ENCODE measurements at places on chromosomes 3 and 15. TPM values are rescaled to one million over a fixed set of nuclear protein-coding genes. Genes with fewer than 3 reads are reported as not detected.

- DNase-seq: no peak
Observed at GRCh38 chr3:124298301-124298700, 306.4 kb upstream of the ROPN1 start.

GRCh38 chr3:64911138-64911537, 223.3 kb upstream of the ADAMTS9 start:
- no peak for DNase-seq

GRCh38 chr3:151327571-151328198, 1.7 kb downstream of the P2RY13 start:
- no peak for DNase-seq

DNA sequence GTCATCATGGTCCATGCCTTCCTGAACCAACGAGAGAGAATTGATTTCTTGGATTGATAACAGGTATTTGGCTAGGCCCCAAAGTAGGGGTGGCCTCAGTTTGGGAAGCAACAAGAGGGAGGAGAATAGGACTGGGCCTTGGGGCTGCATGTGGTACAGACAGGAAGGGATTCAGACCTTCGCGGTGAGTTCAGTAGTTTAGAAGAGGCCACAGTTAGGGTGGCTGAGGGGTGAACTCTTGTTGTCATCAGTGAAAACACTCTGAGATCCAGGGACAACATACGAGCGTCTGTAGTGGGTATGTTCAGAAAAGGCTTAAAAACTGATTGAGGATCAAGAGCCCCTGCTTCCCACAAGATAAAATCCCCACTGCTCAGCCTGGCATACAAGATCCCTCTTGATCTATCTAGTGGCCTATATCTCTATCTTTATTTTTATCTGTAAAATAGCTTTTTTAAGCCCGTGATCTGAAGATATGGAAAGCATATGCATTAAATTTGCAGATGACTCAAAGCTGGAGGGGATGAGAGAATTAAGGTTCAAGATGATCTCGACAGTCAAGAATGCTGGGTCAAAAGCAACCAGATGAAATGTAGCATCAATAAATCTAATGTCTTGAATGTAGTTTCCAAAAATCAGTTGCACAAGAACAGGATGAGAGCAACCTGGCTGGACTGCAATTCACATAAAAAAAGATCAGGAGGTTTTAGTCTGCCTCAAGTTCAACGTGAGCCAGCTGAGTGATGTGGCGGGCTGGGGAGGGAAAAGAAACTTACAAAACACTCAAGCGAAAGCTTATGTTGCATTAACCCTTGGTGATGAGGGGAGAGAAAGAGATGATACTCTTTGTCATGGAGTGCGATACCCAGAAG, 221.1 kb upstream of the TLE3 start:
- no peak for DNase-seq

GRCh38 chr3:113405180-113405579, 36.1 kb downstream of the CFAP44 start:
- no peak for DNase-seq

GRCh38 chr3:29668233-29668632, 387.4 kb downstream of the RBMS3 start:
- DNase-seq: no peak

DNA sequence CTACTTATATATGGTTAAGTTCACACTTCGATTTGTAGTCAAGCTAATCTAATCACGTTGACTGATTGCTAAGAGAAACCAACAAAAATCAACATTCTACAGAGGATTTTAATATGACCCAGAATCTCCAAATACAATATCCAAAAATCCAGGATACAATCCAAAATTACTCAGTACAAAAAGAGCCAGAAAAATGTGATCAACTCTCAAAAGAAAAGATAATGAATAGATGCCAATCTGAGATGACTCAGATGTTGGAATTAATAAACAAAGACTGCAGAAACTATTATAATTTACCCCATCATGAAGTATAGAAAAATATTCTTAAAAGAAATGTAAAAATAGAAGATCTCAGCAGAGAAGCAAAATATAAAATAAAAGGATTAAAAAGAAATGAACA, 22.3 kb downstream of the HACL1 start:
- no peak for DNase-seq

- DNase-seq: no peak
Observed at GRCh38 chr3:66889750-66890494, 108.2 kb upstream of the KBTBD8 start.

DNA sequence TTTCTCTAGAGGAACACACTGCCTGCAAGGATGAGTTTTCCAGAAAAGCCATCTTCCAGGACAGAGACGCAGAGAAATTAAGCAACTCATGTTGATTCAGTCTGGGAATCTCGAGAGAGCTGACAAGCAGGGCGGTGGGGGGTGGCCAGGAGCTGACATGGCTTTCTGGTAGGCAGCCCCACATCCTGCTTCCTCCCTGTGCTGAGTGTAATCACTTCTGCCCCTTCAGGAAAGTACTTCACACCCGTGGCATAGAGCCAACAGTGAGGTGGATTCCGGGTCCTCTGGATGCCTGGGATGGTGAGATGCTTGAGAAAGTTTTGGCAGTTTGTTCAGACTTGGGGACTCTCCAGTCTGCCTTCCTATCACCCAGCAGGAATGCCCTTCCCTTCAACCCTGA, 221.1 kb downstream of the SLCO3A1 start:
- no peak for DNase-seq

DNA sequence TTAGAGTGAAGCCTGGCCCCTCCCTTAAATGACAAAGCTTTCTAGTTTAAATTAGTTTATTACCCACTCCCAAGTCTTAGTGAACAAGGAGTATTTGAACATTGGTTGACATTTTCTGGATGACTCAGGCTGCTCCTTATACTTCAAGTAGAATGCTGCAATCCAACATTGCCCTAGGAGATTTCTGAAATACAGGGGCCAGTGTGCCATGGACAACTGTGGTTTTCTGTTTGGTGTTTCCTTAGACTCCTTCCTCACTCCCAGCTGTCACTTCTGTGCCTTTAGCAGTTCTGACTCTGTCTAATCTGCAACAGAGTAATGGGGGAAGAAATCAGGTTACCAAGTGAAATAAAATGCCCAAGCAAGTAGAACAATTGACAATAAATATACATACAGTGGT, 116.1 kb upstream of the P2RY1 start:
- DNase-seq: no peak

DNA sequence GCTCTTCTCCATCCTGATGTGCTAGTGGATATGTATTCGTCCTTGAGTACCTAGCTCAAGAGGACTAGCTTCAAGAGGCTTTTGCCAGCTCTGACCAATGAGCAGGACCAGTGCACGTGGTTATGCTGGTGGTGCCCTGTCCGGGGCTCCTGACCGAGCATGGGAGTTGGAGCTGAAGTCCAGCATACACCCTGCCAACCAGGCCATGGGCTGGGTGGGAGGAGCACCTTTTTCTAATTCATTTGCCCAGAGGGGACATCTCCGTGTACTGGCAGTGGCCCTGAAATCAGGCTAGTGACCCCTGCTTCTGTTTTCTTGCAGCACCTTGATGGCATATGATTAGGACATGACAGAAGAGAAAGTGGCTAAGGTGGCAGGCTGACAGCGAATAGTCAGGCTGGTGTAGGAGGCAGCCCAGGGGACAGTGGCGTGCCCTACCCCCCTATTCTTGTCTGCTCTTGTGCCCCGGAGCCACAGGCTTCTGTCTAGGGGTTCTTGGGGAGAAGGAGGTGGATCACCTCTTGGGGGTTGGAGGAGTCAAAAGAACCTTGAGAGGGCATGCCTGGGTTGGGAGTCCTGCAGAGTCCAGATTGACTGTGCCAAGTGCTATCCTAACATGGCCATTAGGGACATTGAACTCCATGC, 16.5 kb downstream of the PODXL2 start:
- DNase-seq: no peak

GRCh38 chr3:84236261-84236660, 722.5 kb upstream of the CADM2 start:
- no peak for DNase-seq

DNA sequence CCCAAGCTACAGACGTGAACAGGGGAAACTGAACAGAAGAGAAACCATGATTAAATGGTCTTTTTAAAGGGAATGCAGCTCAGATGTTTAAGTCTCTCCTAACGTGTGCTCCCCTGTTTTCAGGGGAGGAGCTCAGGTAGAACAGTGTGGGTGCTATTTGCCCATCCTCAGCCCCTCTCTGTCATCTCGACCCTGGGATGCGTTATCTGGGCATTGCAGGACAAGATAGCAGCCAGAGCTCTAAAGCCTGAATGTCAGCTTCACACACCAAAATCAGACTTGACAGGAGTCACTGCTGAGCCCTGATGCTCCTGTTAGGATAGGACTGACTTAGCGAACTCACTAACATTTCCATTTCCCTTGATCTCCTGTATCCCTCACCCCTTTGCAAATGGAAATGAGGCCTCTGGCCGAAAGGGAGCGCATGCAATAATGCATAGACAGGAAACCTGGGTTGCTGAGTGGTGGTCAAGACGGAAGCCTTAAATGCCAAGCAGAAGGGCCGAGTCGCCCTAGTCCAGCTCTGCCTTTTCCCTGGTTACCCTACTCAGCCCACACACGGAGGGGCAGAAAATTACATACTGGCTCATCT, 234.9 kb upstream of the TPM1 start:
- DNase-seq: no peak

GRCh38 chr3:69433969-69434325, 48.1 kb upstream of the FRMD4B start:
- no peak for DNase-seq

- DNase-seq: no peak
Observed at GRCh38 chr3:117192888-117193287, 483.3 kb downstream of the TUSC7 start.

DNA sequence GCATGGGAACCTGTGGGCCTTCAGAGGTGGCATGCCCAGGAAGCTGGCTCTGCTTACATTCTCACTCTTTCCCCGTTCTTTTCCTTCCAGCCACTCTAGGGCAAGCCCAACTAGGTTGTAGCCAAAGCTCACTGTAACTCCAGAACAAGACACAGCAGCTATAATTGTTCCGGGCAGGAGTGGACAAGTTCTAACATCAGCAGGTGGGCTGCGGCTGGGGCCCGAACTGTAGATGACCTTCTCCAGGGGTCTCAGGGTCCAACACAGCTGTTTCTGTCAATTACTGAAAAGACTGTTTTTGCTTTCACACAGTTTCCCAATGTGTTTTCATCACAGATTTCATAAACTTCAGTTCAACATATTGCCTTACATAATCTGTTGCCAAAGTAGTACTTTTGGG, 11.5 kb downstream of the RASGRP1 start:
- no peak for DNase-seq

GRCh38 chr3:51773529-51774056, 5.4 kb downstream of the IQCF6 start:
- DNase-seq: no peak

DNA sequence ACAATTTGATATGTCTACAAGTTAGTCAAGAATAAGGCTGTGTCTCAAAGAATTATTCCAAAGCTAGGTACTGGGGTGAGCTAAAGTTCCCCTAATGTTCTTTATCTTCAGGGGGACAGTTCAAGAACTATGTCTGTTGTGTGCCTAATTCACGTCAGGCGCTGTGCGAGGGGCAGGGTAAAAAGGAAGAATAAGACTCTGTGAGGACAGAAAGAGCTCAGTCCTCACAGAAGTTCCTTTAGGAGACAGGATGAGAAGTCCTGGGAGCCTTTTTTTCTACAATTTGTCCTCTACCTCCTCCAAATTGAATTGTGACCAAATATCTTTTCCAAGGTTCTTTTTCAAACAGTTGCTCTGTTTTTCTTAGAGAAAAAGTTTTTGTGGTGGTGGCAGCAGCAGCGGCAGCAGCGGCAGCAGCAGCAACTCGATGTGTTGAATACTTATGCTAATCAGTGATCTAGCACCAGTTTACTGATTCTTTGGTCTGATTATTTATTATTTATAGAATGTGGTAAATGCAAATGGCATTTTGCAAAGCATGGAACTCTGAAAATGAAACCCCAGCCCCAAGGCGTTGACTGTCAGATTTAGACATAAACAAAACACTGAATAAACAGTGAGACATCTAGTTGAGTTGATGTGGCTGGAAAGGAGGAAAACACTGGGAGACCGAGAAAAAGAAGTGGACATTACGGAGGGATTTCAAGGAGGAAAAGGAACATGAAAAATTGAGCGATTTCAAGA, 88.6 kb downstream of the GTPBP8 start:
- no peak for DNase-seq

DNA sequence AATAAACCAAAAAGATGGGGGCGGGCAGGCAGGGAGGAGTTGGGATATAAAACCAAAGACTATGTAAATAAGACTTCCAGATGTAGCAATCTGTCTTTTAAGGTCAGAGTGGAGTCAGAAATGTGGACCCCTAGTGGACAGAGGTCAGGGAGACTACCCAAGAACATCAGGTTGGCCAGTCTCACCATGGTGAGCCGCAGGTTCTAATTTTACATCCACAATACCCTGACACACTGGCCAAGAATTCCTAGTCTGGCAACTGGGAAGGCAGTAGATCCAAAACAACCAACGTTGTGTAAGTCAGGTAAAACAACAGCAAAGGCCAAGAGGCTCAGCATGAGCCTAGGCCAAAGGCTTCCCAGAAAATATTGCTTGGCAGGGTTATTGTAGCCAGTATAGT, 203.4 kb downstream of the FOXP1 start:
- no peak for DNase-seq

GRCh38 chr15:95609096-95609495, 721.4 kb upstream of the NR2F2 start:
- no peak for DNase-seq

DNA sequence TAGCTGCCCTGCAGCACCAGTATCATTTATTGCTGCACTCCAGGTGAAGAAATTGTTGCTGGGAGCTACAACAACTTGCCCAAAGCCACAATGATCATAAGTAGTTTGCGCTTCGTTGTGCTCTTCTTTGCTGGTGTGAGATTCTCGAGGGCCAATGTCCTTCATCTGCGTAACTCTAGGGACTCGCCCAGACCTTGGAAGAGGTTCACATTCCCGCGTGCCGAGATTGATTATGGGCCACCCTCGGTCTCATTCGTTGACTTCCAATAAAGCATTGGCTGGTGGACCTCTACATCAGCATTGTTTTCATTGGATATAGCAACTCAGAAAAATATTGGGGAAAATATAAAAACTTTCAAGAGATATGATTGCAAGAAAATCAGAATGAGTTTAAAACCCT, 423 bp upstream of the PHLDB2 start:
- no peak for DNase-seq

GRCh38 chr15:80233581-80233980, 18.4 kb downstream of the CTXND1 start:
- DNase-seq: no peak

GRCh38 chr3:35800960-35801459, 161.7 kb downstream of the ARPP21 start:
- DNase-seq: no peak

GRCh38 chr3:128804017-128804810, 75.2 kb upstream of the ACAD9 start:
- DNase-seq: peak; percentile 44

The SPCS1 gene
- 44.7 TPM for total RNA-seq

The IL20RB gene
- total RNA-seq: 0.54 TPM

The SRGAP3 gene
- 6.2 TPM for total RNA-seq

The MRPS25 gene
- 21.3 TPM for total RNA-seq

The INSYN1 gene
- not detected for total RNA-seq

The CLDND1 gene
- total RNA-seq: 64.6 TPM

The TUBGCP5 gene
- total RNA-seq: 8.1 TPM

The KBTBD13 gene
- not detected for total RNA-seq

The ADAMTS7 gene
- total RNA-seq: 0.27 TPM

The FANCD2OS gene
- total RNA-seq: not detected

The C3orf85 gene
- total RNA-seq: not detected

The MAP6D1 gene
- total RNA-seq: 1.3 TPM

The CYP1A2 gene
- not detected for total RNA-seq

All from hematopoietic multipotent progenitor cell (in vitro differentiated cells).